COLO829 (cell line): ENCODE measurements at places on chromosomes 2 and 18.
A peak's percentile ranks its signal among the peaks of the same experiment; 100 is the strongest.

GRCh38 chr2:241235859-241236593 is 47.5 kb downstream of the ANO7 start:
- no peak for DNase-seq

DNA sequence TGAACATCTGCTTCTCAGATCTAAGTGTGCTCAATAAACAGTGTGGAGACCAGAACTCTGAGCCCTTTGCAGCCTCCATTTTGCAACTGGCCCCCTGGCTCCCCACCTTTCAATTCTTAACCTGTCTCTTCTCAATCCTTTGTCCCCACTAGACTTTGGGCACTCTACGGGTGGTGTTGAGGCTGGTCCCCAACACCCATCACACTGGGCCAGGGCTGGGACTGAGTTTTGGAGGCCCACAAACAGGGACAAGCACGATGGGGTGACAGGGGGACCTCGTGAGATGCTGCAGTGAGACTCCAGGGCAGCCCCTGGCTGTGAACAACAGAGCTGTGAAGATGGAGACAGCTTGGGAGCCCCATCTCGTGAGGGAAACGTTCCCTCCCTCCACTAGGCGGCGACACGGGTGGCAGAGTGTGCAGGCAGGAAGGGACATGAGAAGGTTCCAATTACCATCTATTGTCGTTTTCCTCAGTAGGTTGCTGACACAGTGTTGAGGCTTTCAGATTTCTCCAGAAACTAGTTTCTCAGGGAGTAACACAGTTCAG is 1.2 kb downstream of the ANKMY1 start:
- no peak for DNase-seq

GRCh38 chr2:72082021-72082601 is 65.6 kb downstream of the CYP26B1 start:
- no peak for DNase-seq

DNA sequence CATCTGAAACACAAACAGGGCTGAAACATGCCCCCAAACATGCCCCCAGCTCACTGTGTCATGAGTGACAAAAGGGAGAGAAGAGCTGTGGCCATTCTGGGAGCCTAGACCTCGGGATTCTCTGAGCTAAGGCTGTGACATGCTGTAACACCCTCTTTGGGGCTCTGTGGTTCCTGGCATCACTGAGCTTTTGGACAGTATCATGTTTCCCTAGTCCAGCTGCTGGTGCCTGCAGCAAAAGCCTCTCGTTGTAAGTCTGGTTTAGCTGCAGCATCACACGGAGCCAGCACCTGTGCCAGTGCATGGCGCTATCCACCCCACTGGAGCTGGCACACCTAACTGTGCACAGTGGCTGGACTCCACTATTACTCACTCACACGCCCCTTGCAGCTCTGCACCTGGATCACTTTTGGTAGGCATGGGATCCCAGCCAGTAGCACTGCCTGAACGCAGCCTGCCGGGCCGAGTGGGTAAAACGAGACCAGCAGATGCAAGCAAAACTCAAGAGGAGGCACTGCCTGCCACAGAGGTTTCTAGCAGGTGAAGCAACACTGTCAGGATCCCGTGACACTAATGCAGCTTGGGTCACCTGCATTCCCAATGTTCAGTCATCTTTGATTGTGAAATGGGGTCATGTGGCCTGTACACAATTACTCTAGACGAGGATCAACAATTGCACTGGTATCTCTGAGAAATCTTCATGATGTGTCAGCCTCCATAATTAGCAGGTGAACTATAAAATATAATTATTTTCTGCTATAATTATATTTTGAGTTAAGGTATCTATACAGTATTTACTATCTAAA is 547.2 kb downstream of the ZNF804A start:
- DNase-seq, result no peak

DNA sequence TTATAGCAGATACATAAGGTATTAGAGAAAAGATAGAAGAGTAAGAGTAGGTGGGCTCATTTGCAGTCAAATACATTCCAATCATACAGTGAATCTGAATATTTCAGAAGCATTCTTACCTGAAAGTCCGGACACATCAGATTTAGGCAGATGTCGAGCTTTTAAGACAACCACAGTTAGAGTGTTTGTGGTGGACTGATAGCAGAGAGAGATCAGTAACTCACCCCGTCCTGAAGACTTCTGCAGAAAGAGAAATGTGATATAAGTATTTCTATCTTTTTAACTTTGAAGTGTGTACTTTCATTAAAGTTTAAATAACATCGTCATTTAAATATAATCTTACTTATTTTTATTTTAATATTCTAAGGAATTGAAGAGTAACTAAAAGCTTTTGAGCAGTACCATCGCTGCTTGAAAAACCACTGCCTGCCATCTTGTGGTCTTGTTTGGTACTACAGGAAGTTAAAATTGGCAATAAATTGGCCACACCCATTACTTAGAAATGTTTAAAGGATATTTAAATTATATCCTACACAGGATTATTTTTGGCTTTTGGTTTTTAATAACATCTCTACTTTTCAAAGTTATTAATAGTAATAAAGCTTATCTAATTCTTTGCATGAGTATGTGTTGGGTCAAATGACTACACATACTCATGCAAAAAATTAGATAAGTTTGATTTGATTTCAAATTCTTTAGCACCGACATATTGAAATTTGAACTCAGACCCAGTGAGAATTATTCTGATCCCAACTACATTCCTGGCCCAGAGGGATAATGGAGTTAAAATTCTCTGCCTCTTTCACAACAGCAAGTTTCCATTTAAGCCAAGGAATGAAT is 5.5 kb downstream of the SYT4 start:
- DNase-seq, result peak; percentile 6

GRCh38 chr18:3852321-3852720 is 402.3 kb downstream of the TGIF1 start:
- no peak for DNase-seq

- DNase-seq, result no peak
Observed at GRCh38 chr2:13201924-13202323, 485.2 kb downstream of the TRIB2 start.

DNA sequence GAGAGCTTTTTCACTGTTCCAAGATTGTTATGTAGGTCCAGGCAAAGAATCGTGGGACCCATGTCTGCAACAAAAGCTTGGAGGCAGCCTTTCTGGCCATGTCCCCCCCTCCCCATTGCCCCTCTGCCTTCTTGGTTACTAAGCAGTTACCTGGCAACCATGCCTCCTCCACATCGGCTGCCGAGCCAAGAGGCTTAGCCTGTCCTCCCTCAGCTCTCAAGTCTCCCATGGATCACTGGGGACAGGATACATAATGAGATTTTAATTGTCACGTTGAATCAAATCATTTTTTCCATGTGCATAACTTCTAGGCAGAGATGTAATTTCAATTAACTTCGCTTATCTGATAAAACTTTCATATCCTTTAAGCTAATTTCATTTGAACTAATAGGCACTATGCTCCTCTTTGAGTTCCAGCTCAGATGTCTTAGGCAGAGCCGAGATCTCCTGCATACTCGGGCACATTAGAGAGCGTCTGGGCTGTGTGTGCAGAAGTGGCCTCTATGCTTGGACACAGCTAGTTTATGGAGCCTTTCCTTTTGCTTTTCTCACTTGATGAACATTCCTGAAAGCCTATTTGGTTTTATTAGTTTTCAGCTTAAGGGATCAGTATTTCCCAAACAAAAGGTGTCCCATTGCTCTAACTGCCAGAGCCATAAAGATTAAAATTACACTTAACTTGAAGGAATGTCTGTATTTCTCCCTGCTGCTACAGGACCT is 80.7 kb downstream of the LYPD1 start:
- DNase-seq, result no peak

DNA sequence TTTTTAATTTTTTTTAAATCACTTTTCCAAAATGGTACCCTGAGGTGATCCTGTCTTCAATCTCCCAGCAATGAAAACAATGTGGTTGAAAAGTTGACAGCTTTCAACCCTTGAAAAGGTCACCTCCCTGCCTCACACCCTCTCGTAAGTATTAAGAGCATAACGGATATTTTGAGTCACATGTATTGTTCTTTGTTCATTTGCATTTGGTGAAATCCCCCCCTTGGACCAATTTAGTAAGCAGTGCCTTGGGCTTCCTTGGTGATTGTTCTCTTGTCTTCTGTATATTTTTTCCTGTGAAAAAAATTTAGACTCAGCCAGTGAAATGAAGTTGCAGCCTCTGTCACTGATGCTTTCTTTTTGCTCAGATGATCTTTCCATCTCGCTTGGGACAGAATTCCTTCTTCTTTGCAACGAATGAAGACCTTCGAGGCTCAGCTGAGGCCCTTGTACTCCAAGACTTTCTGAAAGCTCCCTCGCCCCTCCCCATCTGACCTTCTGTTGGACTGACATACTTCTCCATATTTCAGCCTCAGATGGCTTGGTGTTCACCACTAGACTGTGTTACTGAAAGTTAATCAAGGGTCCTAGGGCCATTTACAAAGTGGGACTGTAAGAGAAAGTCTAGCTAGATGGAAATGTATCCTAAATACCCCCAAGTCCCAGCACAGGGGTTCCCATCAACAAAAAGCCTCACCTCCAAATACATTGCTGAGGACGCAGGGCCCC is 158.4 kb downstream of the BCL2 start:
- peak; percentile 21 for DNase-seq

DNA sequence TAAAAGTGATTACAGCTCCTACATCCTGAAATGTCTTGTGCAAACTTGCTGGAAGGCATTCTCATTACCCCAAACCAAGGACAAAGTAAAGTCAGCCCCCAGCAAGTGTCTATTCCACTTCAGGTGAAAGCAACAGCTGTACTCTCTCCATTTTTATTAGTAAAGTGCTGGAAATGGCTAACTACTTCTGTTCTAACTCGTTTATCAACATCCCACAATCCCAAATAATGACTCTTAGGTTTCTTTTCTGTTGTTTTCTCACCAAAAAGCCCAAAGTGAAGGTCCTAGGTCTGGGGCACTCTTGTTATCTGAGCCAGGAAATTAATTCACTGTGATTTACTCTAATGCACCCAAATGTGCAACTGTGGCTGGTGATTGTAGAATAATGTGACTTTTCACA is 105.7 kb downstream of the LRRC30 start:
- no peak for DNase-seq

DNA sequence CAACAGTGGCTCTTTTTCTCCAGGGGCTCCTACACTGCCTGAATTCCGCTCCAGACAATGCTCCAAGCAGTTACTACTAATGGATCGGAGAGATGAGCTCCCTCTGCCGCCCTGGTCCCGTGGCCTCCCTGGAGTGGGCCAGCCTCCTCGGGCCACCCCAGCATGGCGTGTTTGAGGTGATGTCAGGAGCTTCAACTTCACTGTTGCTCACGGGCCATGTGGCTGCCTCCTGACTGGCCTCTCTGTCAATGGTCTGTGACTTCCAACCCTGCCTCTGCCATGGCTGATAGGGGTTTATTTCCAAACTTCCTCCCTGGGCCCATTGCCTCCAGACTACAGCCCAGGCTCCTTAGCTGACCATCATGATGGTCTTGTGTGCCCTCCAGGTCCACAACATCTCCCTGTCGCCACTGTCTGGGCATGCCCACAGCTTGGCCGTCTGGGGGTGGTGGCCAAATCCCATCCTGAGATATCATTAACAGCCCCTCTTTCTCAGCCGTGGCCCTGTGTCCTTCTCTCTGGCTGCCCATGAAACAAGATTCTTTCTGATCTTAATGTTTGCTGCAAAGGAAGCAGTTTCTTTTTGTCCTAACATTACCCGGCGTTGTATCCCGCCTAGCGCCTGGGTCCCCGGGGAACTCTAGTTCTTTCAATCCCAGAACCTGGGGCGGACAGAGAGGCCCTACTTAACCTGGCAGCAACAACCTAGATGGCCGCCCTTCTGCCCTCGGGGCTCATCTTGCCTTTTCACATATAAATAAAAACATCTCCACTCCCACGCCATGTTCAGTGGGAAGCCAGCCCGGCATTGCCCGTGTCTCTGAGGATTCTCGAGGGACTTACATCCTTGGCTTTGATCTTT is 38.1 kb downstream of the ATOH8 start:
- no peak for DNase-seq

- DNase-seq, result no peak
Observed at GRCh38 chr2:88321449-88322248, 130.8 kb downstream of the FOXI3 start.
